ENCODE measurements at places on chromosomes 3 and 15.

- no peak for DNase-seq
Observed at GRCh38 chr3:194275291-194275690, 75.8 kb downstream of the CPN2 start.

- DNase-seq: peak; percentile 15
Observed at GRCh38 chr3:39727415-39727814, 82.0 kb upstream of the MYRIP start.

- no peak for DNase-seq
Observed at GRCh38 chr3:39501968-39502837, 34.7 kb downstream of the MOBP start.

DNA sequence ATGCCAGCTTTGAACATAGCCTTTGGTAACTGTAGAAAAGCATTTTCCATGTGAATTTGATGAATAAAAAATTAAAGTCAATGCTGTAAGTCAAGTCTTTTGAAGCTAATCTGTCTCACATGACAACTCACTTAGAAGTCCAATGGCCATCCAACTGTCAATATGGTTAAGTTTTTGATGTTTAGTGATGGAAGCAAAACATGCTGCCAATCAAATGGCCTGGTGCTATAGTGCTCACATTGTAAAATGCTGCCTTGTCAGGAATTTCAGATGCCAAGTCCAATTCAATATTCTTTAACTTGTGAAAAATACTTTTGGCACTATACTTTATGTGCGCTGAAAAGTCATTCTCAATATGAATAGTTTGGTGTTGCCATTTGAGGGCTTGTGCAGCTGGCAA lies 1361.8 kb upstream of the ALCAM start:
- DNase-seq: no peak

- DNase-seq: no peak
Observed at GRCh38 chr3:69970827-69971226, 28.7 kb upstream of the SAMMSON start.

GRCh38 chr3:102299125-102299877 lies 135.5 kb upstream of the ZPLD1 start:
- no peak for DNase-seq

GRCh38 chr3:43455233-43455632 lies 166.6 kb downstream of the ANO10 start:
- DNase-seq: peak; percentile 76

- no peak for DNase-seq
Observed at GRCh38 chr15:63765338-63765737, 68.4 kb downstream of the HERC1 start.

DNA sequence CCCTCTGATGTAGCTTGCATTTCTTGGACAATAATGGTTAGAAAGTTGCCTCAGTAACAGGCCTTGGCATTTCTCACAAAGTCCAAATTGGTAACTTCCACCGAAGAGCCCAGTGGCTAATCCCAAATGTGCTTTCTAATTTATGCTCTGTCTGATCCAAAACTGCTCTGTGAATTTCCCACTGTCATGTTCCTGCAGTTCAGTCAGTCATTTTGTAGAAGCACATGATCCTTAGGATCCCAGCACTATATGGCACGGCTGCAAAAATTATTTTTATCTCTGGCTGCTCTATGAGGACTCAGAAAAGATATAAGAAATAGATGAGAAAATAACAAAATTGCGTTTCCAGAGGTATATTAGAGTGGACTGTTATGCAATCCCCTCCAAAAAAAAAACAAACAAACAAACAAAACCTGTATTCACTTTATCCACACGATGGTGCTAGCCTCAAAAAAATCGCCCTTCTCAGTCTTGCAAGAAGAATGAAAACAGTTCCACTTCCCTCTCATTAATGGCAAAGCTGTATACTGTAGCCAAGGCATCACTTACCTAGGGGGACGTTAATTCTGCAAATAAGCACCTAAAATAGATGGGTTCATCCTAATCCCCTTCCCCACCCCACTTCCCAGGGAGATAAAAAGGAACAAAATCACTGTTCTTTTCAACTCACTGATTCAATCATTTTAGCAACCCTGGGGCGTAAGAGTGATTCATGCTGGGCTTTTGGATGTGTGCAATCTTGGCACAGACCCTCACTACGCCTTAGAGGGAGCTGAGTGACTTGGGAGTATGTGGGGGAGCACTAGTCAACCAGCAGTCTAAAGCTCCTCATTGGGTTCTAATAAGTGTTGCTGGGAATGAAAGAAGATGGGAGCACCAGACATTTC lies 61.3 kb downstream of the TMCO5A start:
- DNase-seq: peak; percentile 91

- DNase-seq: peak; percentile 61
Observed at GRCh38 chr15:80436511-80437307, 32.5 kb downstream of the ARNT2 start.

GRCh38 chr15:68672781-68673205 lies 94.0 kb downstream of the CORO2B start:
- peak; percentile 37 for DNase-seq

GRCh38 chr15:75346796-75347221 lies at the start of gene NEIL1:
Gene NEIL1 (plus strand): TSS chr15:75347039. CDS start chr15:75348906, 1,867 bp downstream.
- DNase-seq: no peak

GRCh38 chr3:454986-455385 lies 258.4 kb downstream of the CHL1 start:
- no peak for DNase-seq

- DNase-seq: no peak
Observed at GRCh38 chr3:42819351-42819965, 10.2 kb downstream of the ACKR2 start.

GRCh38 chr15:38648121-38648843 lies 83.7 kb upstream of the RASGRP1 start:
- DNase-seq: no peak

GRCh38 chr15:32956006-32956405 lies 238.2 kb downstream of the GREM1 start:
- peak; percentile 86 for DNase-seq

DNA sequence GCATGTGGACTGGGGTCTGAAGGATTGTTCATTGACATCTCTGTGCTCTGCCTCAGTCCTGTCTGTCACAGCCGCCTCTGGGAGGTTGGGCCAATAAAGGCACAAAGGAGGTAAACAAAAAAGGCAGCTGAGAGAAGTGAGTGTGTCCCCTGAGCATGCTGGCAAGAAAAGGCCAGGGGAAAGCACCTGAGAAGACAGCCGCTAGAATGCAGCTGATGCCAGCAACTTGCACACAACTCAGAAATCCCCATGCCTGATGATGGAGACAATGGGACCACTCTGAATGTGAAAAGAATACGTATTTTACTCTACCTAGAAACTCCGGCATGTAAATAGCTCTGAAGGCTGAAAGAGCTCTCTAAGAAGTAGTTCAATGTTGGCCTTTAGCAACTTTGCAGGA lies 118.7 kb downstream of the KCNH8 start:
- no peak for DNase-seq

DNA sequence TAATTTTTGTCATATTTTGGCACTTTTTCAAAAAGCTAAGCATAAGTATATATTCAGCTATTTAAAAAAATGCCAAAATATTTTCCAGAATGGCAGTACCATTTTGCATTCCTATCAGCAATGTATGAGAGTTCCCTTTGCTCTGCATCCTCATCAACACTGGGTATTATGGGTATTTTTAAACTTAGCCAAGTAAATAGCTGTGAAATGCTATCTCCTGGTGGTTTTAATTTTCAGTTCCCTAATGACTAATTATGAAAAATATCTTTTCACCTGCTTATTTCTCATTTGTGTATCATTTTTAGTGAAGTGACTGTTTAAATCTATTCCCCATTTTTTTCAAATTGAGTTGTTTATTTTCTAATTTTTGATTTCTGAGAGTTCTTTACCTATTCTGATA lies 199.7 kb upstream of the NECTIN3 start:
- no peak for DNase-seq

- no peak for DNase-seq
Observed at GRCh38 chr15:78261062-78261461, 3.3 kb upstream of the DNAJA4 start.

DNA sequence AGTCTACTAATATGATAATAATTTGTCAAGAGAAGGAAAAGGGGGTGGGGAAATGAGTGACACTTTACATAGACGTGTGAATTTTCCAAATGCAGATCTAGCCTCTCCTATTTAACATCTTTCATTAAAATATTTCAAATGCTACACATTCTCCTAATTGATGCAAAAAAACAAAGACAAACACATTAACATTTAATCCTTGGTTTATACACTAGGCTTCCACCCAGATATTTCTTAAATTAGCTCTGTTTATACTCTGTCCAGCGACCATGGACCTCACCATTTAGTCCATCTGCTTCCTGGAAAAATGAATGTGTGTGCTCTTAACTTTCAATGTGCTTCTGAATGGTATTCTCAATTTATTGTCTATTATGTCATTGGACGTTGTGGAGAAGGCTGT lies 409.9 kb downstream of the LSAMP start:
- DNase-seq: no peak

DNA sequence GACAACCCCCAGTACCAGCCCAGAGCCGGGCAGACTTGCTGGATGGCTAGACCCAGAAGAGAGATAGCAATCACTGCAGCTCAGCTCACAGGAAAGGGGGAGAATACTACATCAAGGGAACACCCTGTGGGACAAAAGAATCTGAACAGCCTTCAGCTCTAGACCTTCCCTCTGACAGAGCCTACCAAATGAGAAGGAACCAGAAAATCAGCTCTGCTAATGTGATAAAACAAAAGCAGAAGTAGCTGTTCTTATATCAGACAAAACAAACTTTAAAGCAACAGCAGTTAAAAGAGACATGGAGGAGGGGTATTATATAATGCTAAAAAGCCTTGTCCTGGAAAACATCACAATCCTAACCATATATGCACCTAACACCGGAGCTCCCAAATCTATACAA lies 283.3 kb downstream of the KLF13 start:
- DNase-seq: no peak

DNA sequence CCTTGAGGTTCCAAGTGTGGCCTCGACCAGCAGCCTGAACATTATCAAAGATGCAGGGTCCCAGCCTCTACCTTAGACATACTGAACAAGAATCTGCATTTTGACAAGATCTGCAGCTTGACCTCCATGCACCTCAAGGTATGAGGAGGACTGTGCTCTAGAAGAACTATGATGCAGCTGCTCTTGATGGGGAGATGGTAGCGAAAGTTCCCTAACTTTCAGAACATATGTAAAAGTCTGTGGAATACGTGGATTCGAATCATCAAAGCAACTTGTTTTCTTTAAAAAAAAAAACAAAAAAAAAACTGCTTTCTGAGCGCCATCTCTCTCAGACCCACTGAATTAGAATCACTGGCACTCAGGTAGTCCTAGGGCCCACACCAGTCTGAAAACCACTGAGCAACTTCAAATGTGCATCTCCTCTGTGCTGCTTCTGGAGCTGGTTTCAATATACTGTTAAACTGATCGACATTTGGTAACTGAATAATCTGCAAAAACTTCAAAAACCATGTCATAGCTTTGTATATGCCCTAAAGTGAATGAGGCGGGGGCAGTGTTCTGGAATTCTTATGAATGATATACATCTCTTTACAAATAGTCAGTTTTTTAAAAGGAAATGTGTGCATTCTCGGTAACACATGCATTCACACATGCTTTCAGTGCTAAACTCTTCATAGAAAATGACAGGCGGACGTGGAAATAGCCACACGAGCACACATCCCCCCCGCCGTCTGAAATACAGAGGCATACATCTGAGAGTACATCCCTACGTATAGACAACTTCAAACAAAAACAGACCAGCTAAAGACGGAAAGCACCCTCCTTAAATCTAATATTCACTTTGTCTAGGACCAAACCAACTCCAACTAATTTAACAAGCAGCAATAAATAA lies 128.8 kb downstream of the FOXP1 start:
- DNase-seq: no peak

DNA sequence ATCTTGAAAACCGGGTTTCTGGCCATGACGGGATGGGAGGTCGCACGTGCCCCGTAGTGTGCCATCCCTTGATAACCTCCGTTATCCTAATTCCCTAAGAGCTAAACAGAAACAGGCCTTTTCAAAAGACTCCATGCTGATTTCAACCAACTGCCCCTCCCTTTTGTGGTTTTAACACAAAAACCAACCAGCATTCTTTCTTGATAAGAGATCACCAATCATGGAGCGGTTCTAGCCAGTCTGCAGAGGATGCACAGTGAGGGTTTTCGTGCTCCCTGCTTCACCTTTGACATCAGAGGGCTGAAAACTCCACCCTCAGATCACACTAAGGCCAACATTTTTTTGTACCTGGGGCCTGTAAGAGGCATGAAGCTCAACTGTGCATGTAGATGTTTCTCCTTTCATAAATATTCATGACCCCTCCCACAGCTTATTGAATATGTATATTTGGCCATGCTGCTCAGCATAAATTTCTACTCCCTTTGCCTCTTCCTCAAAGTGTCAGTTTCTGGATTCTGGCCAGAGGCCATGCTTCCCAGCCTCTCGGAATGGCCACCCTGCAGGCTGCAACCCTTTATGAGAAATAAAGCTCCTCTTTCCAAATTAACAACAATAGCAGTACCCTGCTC lies 41.3 kb downstream of the FAM3D start:
- no peak for DNase-seq

DNA sequence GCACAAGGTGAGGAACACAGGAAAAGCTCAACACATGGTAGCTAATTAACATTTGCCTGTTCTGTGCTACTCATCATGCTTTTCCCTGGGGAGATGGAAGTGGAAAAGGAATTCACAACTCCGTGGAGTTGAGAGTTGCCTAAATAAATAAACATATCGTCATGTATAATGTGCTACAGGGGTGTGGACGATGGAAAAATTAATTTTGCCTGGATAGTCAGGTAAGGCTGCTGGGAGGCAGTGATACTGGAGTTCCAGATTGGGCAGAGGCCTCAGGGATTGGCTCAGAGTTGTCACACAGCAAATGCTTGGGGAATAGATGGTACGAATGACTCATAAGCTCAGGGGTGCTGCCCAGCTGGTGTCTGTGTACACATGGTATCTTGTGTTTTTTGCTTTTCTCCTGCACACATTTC lies 3.1 kb upstream of the ABHD6 start:
- peak; percentile 56 for DNase-seq

- DNase-seq: no peak
Observed at GRCh38 chr3:112087746-112088145, 1.6 kb downstream of the C3orf52 start.

DNA sequence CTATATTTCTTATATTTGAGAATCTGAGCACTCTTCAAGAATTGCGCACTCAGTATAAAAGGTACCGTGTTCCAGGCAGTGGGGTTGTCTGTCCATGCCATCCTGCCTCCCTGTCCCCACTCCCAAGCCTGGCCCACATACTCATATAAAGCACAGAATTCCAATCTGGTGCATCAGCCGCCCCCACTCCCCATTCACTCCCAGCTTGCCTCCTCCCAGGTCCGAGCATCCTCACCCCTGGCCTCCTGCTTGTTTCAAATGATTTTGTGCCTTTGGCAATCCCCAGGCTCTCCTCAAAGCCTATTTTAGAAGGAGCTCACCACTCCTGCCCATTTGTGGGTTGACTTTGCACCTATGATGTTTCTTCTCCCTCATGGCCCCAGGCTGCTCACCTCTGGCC lies 22.2 kb upstream of the IGF1R start:
- DNase-seq: no peak
